IPS-NIHi11 (cell line): ENCODE measurements at places on chromosomes 2 and 18.

GRCh38 chr2:133484784-133485183, 83.5 kb downstream of the NCKAP5 start:
- DNase-seq = no peak

DNA sequence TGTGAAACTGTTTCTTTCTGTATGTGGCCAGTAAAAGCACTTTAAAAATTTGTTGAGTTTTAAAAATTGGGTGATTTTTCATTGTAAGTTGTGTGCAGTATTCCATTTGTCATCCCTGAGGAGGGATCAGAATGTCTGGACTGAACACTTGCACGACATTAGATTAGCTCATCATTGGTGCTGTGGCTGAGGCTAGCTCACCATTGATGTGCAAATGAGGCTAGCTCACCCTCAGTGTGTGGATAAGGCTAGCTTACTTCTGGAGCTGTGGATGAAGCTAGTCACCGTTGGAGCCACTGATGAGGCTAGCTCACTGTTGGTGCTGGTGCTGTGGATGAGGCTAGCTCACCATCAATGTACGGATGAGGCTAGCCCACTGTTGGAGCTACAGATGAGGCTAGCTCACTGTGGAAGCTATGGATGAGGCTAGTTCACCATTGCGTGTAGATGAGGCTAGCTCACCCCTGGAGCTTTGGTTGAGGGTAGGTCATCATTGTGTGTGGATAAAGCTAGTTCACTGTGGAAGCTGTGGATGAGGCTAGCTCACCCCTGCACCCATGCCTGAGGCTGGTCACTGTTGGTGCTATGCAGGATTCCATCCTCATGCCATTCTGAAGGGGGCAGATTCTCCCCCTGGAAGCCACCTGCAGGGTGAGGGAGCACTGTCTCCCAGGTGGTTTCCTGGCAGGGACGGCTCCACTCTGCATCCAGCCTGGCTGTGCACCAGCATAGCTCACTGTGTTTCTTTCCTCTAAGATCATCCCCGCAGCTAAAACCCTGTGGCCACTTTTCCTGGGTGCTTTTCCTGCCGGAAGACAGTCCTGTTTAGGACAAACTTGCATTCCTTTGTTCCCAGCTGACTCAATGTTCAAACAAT, 101.1 kb downstream of the TWIST2 start:
- no peak for DNase-seq

- no peak for DNase-seq
These were observed 118.8 kb downstream of the ZNF532 start for GRCh38 chr18:58983260-58984155.

DNA sequence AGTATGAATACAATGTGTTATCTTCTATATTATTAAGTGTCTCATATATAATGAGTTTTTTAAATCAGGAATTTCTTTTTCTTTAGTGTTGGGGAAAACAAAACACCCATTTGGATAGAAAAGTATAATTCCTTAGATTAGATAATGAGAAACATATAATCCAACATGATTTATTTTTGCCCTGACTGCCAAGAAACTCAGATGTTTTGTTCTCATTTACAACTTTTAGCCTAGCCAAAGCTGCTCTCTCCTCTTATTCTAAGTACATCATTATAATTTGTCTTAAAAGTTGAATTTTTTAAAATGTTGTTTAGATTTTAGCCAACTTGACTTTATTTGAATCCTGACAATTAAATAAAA, 68.6 kb downstream of the SLC40A1 start:
- DNase-seq = no peak

- DNase-seq = no peak
These were observed 474.9 kb downstream of the EIPR1 start for GRCh38 chr2:2902547-2903281.

- no peak for DNase-seq
These were observed 86.4 kb downstream of the NCOA1 start for GRCh38 chr2:24577481-24577880.

- DNase-seq = no peak
These were observed 364.9 kb downstream of the SS18 start for GRCh38 chr18:25725501-25725900.

DNA sequence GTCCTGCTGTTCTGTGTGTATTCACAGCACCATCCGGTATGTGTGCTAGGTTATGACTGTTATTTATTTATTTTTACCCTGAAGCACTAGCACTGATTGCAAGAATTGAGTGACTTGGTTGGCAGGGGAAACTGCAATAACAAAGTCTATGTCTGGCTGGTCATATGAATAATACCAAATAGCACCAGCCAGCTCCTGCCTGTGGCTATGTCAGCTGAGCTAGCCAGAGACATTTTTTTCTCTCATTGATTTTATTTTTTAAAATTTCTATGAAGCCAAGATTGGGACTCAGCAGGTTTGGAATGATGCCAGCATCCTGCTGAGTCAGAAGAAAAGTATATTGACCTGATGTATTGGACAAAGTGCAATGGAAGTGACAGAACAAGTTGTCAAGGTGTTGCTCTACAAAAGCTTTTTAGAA, 188.5 kb upstream of the CDH2 start:
- DNase-seq = no peak

DNA sequence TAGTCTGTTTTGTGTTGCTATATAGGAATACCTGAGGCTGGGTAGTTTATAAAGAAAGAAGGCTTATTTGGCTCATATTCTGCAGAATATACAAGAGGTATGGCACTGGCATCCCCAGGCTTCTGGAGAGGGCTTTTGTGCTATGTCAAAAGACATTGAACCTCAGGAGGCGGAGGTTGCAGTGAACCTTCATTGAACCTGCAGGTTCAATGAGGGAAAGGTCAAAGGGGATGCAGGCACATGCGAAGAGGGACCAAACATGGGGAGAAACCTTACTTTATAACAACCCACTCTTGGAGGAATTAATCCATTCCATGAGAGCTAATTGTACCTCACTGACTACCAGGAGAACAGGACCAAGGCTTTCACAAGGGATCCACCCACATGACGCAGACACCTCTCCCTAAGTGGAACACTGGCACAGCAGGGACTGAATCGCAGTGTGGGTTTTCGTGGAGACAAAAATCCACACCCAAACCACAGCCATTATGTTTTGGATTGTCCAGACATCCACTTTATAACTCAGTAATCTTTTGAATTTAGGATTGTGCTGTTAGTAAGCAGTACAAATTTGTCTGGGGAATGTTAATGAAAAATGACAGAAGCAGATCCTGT, 4.1 kb upstream of the SERPINB8 start:
- DNase-seq = no peak
